ENCODE measurements at places on chromosomes 1 and 21.
A peak's percentile ranks its signal among the peaks of the same experiment; 100 is the strongest.

- no peak for DNase-seq
These were observed 163.7 kb upstream of the EDN2 start for GRCh38 chr1:41648230-41648629.

DNA sequence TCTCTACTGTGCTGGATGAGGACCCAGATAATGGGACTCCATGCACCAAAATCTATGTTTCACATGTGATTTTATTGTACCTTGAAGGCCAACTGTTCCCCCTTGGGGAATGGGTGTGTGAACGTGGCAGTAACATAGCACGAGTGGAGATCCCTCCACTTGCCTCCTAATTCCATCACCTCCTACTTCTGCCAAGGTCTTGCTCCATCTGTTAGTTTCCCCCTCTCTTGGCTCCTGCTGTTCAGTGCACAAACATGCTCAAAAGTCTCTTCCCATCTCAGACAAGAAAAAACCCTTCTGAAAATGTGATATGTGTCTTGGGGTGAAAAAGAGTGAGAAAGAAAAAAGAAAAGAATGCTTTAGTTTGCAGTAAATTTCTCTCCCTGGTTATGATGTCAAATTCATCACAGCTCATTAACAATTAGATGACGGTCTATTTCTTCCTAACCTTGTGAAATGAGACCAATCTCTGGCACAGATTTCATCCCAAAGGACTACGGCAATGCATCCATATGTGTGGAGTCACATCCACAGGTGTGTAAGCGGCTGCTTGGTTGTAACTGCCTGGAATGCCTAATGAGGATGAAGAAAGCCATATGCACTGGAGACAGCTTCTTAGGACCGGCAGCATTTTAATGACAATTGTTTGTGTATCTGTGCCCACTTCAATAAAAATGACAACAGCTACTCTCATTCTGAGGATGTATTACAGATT is 79.3 kb upstream of the DIRAS3 start:
- DNase-seq: no peak

DNA sequence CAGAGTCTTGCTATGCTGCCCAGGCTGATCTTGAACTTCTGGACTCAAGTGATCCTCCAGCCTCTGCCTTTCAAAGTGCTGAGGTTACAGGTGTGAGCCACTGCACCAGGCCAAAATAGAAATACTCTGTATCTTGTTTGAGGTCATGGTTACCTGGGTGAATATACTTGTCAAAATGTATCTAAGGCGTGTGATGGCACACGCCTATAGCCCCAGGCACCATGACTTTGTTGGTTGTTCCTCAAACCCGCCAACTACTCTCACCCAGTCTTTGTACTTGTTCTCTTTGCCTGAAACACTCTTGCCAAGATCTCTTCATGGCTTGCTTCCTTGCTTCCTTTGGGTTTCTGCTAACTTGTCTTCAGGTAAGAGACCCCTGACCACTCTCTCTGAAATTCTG is 38.0 kb upstream of the RGS5 start:
- no peak for DNase-seq

GRCh38 chr1:162357681-162358266 is 18.9 kb downstream of the SPATA46 start:
- no peak for DNase-seq

DNA sequence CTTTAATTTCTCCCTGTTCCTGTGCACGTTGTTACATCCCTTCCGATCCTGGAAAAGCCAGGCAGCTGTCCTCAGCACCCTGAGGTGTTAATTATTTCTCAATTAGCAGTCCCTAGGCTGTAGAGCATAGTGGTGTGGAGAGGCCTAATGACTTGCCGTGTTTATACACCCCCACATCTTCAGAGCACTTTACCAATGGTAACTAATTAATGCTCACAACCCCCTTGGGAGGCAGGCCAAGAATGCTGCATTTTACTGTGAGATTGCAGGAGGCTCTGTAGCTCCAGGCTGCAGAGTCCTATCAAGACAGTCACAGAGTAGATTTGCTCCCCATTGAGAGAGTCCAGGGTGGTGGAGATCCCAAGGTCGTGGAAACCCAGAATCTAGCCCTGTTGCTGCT is 2.4 kb upstream of the PARS2 start:
- DNase-seq: no peak

DNA sequence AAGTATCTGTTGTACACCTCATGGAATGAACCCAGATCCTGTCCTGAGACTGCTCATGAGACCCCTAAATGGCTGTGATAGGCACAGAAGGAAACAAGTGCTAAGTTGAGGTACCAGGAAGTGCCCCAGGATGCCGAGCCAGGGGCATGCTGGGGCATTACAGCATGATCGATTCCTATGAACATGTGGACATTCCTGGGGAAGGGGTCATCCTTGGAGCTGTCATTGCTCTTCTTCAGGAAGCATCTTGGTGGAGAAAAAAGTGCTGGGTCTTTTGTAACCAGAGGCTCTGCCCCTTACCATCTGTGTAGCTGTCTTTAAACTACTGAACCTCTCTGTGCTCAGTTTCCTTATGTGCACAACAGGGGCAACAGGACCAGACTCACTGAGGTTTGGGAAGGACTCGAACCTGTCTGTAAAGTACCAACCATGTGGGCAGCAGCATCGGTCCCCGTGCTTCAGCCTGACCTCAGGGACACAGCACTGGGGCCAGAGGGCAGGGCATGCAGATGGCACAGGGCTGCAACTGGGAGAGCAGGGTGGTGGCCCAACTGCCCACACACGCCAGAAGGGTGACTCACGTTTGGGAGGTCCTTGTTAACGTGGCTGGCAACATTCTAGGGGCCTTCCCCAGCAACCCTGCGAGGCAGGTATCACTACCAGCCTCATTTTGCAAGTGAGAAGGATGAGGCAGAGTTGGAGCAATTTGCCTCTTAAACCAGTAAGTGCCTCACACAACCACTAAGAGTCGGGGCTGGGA is 142.3 kb upstream of the EDN2 start:
- no peak for DNase-seq

DNA sequence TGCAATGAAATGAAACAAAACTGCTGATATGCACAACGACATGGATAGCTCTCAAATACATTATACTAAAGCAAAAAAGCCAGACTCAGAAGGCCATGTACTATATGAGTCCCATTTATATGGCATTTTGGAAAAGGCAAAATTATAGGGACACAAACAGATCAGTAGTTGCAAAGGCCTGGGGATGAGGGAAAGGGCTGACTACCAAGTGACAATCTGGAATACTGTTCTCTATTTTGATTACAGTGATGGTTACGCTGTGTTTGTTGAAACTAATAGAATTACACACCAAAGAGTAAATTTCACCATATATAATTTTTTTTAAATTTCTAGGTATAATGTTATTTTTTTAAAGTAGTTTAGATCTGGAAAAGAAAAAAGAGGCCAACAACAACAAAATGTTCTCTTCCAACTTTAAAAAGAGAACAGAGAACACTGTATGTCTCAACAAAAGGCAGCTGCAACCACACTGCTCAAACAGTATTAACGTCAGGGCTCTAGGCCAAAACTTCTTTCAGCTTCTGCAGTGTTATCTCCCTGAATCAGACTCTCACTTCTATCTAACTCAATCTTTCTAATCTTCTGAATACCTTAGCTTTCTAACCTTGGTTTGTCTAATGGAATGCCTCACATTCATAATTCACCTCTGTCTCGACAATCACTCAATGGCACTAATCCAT is 75.8 kb downstream of the FOXJ3 start:
- peak; percentile 53 for DNase-seq

DNA sequence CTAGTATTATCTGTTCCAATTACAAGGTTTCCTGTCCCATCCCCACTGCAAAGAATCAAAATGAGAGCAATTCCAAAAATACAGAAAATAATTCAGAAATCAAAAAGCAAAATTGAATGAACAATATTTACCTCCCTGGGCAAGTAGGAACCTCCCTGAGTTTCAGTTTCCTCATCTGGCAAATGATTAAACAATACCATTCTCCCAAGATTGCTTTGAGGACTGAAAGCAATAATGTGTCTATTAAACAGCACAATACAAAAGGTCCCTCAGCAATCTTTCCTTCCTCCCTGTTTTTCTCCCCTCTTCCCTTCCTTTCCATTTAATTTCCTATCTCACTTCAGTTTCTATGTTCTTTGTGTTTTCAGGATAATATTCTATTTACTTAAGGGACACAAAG is 171.0 kb downstream of the ZC3H11B start:
- DNase-seq: no peak

GRCh38 chr1:40838045-40838979 is 23.9 kb downstream of the CITED4 start:
- no peak for DNase-seq

DNA sequence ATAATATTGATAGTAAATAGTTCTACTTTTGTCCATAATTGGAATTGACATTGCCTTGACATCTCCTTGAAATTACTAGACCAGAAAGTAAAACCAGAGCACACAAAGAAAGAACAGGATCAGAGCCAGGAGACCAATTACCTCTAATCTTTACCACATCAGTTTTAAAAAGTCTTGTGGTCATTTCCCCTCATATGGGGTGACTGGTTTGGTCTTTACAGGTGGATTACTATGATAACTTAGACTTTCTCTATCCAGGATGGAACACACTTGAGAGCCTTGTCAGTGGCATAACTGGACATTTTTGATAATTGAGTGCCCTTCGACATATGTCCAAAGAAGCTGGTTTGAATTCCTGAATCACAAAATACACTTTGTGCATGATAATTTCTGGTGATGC is 1148.1 kb upstream of the NCAM2 start:
- no peak for DNase-seq
